ENCODE measurements at places on chromosomes 13 and 19. TPM values are rescaled to one million over a fixed set of nuclear protein-coding genes. Genes with fewer than 3 reads are reported as not detected.
A peak's percentile ranks its signal among the peaks of the same experiment; 100 is the strongest.

DNA sequence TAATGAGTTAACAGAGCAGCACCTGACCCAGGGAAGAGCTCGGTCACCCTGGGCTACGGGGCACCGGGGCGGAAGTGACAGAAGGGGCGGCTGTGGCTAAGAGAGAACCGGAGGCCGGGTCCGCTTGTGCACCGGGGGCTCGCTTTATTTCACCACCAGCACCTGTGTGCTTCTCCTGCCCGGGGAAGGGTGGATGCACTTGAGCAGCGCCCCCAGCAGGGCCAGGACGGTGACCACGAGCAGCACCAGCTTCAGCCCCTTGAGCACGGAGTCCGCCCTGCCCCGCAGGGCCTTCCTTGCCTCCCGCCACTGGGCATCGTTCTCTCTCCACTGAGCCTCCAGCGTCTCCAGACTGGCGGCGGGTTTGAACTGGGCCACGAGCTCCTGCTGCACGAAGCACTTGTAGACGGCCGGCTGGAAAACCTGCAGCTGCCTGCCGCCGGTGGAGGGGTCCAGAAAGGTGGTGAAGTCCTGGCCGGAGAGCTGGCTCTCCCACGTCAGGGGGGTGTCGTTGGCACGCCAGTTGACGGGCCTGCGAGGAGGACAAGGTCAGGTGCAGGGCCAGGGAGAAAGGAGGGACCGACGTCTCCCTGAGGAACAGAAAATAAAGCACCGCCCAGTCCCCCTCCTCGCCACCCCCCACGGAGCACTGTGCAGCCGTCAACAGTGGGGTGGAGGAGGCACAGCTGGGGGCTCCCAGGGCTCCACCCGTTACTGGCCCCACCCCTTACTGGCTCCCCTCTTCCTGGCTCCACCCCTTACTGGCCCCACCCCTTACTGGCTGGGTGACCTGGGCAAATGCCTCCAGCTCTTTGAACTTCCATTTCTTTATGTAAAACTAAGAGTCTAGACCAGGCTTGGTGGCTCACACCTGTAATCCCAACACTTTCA, 3.6 kb downstream of the FAM187B start:
- H3K4me1 ChIP-seq = no peaks in the 10 kb centered on the region
- H3K27me3 ChIP-seq = no peaks in the 10 kb centered on the region
- no peak for DNase-seq
- no peak overlapping the region for H3K4me3 ChIP-seq
- no peaks in the 10 kb centered on the region for H3K36me3 ChIP-seq
- no peak overlapping the region for H3K27ac ChIP-seq

DNA sequence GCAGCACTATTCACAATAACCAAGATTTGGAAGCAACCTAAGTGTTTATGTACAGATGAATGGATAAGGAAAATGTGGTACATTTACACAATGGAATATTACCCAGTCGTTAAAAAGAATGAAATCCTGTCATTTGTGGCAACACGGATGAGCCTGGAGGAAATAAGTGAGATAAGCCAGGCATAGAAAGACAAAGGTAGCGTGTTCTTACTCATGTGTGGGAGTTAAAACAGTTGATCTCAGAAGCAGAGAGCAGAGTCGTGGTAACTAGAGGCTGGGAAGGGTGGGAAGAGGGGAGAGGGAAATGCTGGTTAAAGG, 29.5 kb downstream of the LILRB4 start:
- no peaks in the 10 kb centered on the region for H3K4me1 ChIP-seq
- no peaks in the 10 kb centered on the region for H3K36me3 ChIP-seq
- no peak overlapping the region for H3K4me3 ChIP-seq
- no peak for DNase-seq
- H3K27ac ChIP-seq = no peak overlapping the region

FARSA gene
- total RNA-seq = 6.2 TPM

LYPD5 gene
- 1.2 TPM for total RNA-seq

DNA sequence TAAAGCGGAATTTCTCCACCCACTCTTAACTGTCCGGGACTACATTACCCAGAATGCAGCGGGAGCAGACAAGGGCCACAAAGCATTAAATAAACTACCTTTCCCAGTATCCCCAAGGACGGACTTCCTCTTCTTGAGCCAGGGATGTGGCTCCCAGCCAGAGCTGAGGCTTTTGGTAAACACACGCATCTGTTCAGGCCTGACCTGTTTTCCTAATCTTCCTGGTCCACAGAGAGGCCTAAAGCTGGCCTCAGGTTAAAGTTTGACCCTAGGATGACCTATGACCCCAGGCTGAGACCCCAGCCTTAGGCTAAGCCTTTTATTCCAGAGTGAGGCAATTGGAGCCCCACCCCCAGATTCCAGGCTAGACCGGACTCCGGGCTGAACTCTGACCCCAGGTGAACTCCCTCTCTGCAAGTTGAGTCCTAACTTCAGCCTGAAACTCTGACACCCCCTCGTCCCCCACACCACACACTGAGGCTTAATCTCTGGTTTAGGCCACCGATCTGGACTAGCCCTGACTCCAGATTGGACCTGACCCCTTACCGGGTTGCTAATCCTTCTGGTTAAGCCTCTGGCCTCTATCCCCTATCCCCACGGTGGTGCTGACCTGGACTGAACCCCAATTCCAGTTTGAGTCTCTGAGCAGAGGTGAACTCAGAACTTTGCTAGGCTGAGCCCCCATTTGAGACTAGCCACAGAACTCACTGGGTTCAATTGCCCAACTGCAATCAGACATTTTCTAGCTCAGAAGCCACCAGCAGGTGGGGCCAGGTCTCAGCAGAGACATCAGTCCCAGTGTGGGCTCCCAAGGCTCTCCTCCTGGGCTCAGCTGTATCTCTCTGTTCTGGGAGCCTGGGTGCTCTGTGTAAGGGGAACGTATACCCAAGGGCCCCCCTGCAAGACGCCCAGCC, 750 bp upstream of the GPR108 start:
- H3K27ac ChIP-seq = peak overlapping the region; percentile 99
- DNase-seq = peak; percentile 94
- no peaks in the 10 kb centered on the region for H3K4me1 ChIP-seq
- H3K36me3 ChIP-seq = no peaks in the 10 kb centered on the region
